ENCODE measurements at places on chromosomes 11 and 22. TPM values are rescaled to one million over a fixed set of nuclear protein-coding genes. Genes with fewer than 3 reads are reported as not detected.

Gene CDHR5
- not detected for total RNA-seq

Gene LRRC75B
- total RNA-seq: 0.60 TPM

Gene FAM180B
- not detected for total RNA-seq

Gene JAML
- total RNA-seq: not detected

DNA sequence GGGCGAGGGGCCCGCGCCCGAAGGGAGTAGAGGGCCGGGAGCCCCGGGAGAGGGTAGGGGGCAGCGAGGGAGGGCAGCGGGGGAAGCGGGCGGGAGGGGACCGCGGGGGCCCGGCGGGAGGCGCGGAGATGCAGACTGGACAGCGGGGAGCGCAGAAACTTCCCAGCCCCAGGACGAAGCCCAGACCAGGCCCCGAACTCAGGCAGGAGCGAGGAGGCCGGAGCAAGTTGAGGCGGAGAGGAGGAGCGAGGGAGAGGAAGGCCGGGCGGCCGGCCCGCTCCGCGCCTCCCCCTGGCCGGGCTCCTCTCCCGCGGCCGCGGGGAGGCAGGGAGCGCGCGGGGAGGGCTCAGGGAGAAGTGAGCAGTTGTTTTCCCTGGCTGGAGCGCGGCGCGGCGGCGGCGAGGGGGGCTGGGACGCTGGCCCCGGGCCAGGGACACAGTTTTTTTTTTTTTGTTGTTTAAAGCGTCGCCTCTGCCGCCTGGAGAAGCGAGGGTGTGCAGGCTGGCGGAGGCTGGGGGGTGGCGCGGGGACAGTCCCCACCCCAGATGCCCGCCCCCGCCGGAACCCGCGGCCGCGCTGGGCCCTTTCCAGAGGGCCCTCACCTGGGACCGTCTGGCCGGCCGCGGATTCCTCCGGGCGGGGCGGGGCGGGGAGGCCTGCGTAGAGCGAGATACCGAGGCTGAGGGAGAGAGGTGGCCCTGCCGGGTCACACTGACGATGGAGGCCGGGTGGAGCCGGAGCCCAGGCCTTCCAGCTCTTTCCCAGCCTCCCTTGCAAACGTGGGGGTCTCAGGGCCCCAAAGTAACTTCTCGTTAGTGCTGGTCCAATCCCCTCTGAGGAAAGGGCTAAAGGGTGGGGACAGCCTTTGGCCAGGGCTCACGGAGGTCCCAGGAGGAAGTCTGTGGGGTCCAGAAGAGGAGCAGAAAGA is at the start of gene LTBP3:
TSS of gene LTBP3 (minus strand) at position 358 of the 928 bp plus-strand sequence. CDS start 400 bp downstream, outside the sequence.
- DNase-seq: peak; percentile 85

- no peak for DNase-seq
Measured at GRCh38 chr11:24664399-24664798, 167.5 kb downstream of the LUZP2 start.

DNA sequence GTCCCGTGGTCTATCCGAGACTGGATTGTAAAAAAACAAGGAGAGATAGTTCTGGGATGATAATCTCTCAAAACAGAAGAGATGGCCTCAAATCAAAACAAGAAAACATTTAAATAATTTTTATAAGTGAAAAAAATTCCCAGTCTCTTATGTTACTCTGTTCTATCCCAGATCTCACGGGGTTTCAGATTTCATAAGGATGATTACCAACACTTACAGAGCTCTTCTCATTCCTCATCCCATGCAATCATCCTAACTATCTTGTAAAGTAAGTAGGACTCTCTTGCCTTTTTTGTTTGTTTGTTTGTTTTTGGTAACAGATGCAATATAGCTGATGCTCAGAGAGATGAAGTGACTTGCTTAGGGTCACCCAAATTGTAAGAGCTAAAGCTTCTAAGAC is 20.0 kb upstream of the ZBTB16 start:
- DNase-seq: no peak

- DNase-seq: peak; percentile 39
Measured at GRCh38 chr11:47987781-47988180, 7.4 kb downstream of the PTPRJ start.

DNA sequence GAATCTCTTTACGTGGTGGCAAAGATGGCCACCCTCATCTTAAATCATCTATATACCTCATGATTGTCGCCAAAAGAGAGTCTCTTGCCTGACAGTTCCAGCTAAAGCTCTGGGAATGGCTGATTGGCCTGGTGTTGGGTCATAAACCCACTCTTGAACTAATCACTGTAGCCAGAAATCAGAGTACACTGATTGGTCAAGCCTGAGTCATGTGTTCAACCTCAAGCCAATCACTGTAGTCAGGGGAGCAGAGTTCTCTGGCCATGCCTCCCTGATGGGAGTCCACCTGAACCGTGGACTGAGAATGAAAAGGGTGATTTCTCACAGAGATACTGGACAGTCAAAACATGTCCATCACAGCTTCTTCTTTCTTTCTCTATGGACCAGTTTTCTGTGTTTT is 45.8 kb downstream of the RCN1 start:
- peak; percentile 26 for DNase-seq

GRCh38 chr11:106468531-106468930 is 391.1 kb downstream of the AASDHPPT start:
- DNase-seq: peak; percentile 33

DNA sequence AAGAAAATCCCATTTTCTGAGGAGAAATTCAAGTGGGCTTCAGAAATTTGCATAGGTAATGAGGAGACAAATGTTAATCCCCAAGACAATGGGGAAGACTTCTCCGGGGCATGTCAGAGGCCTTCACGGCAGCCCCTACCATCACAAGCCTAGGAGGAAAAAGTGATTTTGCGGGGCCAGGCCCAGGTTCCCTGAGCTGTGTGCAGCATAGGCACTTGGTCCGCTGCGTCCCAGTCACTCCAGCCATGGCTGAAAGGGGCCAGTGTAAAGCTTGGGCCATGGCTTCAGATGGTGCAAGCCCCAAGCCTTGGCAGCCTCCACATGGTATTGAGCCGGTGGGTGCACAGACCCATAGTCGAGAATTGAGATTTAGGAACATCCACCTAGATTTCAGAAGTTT is 570.7 kb downstream of the KCNA4 start:
- DNase-seq: no peak

DNA sequence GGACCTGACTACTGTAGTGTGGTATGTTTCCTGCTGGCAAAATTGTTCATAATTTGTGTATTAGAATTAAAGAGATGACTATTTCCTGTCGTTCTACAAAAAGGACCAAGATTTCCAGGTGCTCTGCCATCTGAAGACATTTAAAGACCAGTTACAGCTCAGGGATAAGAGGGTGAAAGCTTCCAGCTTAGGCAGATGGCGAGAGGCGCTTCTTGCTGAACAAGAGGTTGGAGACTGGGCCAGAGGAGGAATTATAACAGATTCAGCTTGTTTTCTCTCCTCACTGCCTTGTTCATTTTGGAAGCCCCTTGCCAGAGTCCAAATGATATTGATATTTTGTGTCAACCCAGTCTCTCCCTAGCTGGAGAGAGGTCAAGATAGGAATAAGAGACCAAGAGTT is 23.1 kb upstream of the NNMT start:
- no peak for DNase-seq

- DNase-seq: peak; percentile 47
Measured at GRCh38 chr11:126410649-126411048, 55.2 kb downstream of the ST3GAL4 start.

All from RPMI7951 (cell line).